ENCODE measurements at places on chromosomes 6 and 20. TPM values are rescaled to one million over a fixed set of nuclear protein-coding genes. Genes with fewer than 3 reads are reported as not detected.

The OXT gene
- not detected for total RNA-seq

The ZBP1 gene
- total RNA-seq: not detected

The RBPJL gene
- total RNA-seq: not detected

The FLRT3 gene
- 22.3 TPM for total RNA-seq

The GSTA2 gene
- total RNA-seq: not detected

The RBBP9 gene
- 14.8 TPM for total RNA-seq

The MAFB gene
- total RNA-seq: 173 TPM
